ENCODE measurements at places on chromosomes 7 and 10.

- no peak for DNase-seq
These were observed 13.1 kb downstream of the GNAT3 start for GRCh38 chr7:80498481-80499349.

DNA sequence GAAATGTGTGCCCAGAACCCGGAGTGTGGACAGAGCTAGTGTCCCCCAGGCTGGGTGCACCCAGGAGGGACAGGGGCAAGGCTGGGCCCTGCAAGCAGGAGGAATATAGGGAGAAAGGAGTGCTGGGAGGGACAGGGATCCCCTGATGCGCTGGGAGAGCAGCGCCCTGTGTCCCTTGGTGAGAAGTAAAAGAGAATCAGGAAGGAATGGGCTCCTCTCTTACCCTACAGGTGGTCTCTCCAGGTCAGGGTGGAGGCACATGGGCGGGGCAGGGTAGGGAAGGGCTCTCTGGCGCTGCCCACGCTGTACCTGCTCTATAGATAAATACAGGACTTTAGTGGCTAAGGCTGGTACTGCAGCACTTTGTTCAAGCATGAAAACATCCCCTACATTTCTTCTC is 753.8 kb downstream of the GRID1 start:
- no peak for DNase-seq

- no peak for DNase-seq
These were observed 336.8 kb upstream of the IGFBP3 start for GRCh38 chr7:46257761-46258448.

DNA sequence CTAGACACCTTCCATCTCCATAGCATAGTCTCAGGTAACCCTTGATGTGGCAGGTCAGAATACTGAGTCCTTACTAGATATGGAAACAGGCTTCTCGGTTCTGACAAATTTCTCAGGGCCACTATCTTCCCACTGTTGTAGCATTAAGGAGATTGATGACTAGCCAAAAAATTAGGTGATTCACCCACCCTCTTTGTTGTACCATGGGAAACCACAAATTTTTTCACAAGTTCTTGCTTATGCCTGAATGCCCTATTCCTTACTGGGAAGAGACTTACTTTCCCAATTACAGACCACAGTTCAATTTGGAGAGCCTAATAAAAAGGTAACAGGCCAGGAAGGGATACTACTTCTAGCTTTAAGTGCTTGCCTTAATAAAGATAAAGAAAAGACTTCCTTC is 948.8 kb downstream of the GRM8 start:
- DNase-seq, result no peak
